Stimulated activated CD8-positive, alpha-beta memory T cell treated with anti-CD3 and anti-CD28 coated beads, Interleukin-15, amount 100 ng/mL, for 4 hours (primary cell): ENCODE measurements at places on chromosomes 7 and 10.

DNA sequence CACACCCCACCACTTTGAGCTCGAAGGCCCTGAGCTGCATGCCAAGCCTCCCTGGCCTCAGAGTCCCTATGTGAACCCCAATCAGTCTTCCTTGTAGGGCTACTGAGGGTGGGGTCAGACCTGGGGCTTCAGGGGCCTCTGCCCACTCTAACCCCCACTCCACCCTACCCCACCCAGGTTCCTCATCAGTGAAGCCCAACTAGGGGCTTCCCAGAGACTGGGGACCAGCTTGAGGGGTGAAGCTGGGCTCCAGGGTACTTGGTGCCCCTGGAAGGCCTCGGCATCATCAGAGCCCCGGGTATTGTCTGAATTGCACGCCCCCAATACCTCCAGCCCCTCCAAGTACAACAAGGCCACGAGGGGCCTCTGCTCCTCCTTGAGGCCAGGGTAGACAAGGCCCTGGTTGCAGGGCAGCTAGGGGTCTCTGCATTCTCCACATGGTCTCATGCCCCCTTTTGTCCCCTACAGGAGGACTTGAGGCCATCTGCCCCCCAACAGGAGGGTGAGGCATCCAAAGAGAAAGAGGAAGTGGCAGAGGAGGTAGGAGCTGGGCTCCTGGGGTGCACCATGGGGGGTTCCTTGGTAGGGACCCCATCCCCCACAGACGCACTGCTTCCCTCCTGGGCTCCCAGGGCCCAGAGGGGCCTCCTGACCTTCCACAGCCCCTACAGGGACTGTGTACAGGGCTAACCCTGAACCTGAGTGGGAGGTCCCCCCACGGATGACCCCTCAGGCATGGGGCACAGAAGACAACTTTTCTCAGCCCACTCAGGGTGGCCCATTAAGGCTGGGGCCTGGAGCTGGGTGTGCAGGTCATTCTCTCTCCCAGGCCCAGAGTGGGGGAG lies 4.0 kb downstream of the SNCG start:
- DNase-seq, result no peak

- DNase-seq, result no peak
Observed at GRCh38 chr10:113958631-113959382, 84.9 kb upstream of the ADRB1 start.

GRCh38 chr7:133699386-133699785 lies 427.8 kb upstream of the LRGUK start:
- no peak for DNase-seq

- no peak for DNase-seq
Observed at GRCh38 chr7:157253850-157254249, 83.0 kb upstream of the DNAJB6 start.

GRCh38 chr7:23915236-23915635 lies 205.2 kb downstream of the STK31 start:
- no peak for DNase-seq

DNA sequence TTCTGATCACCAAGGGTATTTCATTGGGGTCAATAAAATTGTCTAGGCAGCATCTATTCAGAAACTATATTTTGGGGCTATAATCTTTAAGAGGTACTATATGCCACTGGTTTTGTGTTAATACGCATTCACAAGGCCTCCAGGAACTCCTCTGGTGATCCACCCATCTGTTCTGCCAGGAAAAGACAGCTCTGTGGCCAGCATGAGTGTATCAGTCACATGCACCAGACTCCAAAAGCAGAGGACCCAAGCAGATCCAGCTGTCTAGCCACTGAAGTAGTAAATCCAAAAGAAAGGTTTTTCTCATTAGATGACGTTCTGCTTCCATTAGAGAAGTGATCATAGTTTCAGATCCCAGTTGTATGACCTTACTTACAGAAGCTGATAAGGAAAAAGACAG lies 199.6 kb upstream of the CELF2 start:
- DNase-seq, result no peak

GRCh38 chr10:77833792-77834191 lies 92.8 kb downstream of the DLG5 start:
- no peak for DNase-seq

DNA sequence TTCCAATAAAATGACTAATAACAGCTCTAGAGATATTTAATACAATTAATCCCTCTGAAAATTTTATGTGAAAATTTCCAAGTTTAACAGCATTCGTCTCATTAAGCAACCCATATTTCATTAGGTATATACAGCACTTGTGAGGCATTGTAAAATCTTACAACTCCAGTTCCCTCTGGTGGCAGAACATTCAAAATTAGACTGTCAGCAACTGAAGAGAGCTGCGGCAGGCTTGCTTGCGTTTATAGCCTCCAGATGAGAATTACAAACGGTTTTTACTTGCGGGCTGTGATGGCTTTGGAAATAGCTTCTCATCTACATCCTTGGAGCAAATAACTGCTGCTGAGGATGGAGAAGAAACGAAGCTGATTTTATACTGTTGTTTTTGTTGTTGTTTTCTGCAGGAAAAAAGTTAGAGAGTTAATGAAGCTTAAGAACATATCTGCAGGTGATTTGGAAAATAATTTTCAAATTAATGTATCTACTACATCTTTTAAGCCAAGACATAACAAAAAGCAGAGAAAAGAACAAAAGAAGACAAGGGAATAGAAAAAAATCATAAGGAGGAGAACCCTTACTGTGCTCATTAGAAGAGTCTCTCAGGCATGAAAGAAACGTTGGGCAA lies 171.3 kb downstream of the MAGI2 start:
- no peak for DNase-seq

GRCh38 chr7:36306222-36306621 lies 83.4 kb upstream of the ANLN start:
- no peak for DNase-seq

DNA sequence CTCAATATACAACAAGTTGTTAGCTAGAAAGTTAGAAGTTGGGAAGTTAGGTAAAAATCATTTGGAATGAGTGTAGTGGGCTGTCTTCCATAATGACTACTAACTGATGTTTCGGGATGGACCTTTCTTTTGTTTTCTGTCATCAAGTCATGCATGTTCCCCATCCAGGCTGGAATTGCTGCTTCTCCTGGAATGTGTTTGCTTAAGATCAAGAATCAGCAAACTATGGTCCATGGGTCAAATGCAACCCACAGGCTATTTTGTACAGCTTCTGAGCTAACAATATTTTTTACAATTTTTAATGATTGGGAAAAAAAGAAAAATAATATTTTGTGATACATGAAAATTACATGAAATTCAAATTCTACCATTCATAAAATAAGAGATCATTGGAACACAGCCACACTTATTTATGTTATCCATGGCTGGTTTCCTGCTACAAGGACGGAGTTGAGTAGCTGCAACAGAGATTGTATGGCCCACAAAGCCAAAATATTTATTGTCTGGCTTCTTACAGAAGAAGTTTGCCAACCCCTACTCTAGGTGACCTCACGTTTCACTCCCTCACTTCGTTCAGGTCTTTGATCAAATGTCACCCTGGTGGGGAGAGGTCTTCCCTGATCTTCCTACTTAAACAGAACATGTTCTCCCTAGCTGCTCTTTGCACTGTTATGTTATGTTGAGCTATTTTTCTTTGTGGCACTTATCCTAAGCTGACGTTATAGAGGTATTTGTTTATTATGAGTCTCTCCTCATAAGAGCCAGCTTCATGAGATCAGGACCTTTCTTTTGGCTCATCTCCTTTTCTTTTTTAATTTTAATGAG lies 127.1 kb downstream of the RALA start:
- no peak for DNase-seq

GRCh38 chr7:12291870-12292269 lies 80.8 kb downstream of the TMEM106B start:
- DNase-seq, result no peak

DNA sequence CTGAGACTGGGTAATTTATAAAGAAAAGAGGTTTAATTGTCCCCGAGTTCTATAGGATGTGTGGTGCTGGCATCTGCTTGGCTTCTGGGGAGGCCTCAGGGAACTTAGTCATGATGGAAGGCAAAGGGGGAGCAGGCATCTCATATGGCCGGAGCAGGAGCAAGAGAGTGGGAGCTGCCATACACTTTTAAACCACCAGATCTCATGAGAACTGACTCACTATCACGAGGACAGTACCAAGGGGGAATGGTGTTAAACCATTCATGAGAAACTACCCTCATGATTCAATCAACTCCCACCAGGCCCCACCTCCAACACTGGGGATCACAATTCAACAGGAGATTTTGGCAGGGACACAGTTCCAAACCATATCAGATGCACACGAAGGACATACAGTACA lies 199.9 kb upstream of the DPP6 start:
- no peak for DNase-seq

DNA sequence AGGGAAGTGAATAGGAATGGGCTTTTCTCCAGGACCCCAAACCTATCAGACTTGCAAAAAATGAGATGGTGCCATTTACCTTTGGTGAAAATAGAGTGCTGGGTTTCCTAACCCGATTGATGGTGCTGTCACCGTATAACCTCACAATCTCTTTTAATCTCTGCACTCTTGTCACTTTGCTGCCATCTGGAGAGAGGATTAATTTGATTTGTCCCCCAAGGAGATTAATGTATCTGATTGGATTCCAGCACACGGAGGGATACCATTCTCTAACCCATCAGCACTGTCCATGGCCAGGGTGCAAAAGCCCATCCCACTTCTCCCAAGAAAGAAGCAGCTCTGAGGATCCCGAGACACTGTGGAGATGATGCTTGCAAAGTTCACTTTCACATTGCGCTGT lies 86.3 kb upstream of the NFE2L3 start:
- no peak for DNase-seq

GRCh38 chr10:6185039-6185716 lies 17.6 kb upstream of the PFKFB3 start:
- DNase-seq, result no peak

GRCh38 chr10:93461109-93461806 lies 20.9 kb downstream of the MYOF start:
- no peak for DNase-seq

DNA sequence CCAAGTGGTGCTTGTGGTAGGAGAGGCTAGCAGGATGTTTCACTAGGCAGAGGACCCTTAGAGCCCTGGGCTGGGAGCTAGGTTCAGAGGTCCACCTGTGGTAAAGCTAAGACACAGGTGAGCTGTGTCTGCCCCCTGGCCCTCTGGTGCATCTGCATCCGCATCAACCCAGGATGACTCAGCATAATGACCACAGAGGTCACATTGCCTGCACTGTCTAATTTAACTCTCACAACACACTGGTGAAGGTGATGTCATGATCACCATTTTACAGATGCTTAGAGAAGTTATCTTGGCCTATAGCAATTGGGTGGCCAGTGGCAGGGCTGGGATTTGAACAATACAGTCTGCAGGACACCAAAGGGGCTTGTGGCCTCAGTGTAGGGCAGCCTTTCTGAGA lies 33.1 kb downstream of the HABP2 start:
- no peak for DNase-seq

- DNase-seq, result no peak
Observed at GRCh38 chr7:45447296-45447695, 126.9 kb upstream of the ADCY1 start.

GRCh38 chr7:1317646-1318045 lies 85.0 kb downstream of the UNCX start:
- DNase-seq, result no peak

GRCh38 chr7:54856856-54857255 lies 97.8 kb upstream of the SEC61G start:
- DNase-seq, result no peak

DNA sequence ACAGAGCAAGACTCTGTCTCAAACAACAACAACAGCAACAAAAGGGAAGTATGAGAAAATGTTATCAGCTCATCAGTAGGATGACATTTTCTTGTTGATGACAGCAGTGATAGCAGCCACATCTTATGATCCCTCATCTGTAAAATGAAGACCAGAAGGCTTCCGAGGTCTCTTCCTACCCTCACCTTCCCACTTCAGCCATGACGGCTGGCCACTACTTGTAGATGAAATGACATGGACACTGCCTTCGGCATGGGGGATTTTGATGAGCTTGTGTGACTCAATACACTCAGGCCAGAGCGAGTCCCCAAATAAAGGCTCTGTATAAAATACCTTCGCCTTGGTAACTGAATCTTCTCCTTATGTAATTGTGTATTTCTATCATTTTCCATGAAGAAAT lies 6.7 kb downstream of the ECHDC3 start:
- DNase-seq, result no peak

- DNase-seq, result no peak
Observed at GRCh38 chr10:78776756-78777155, 292.0 kb upstream of the ZMIZ1 start.

DNA sequence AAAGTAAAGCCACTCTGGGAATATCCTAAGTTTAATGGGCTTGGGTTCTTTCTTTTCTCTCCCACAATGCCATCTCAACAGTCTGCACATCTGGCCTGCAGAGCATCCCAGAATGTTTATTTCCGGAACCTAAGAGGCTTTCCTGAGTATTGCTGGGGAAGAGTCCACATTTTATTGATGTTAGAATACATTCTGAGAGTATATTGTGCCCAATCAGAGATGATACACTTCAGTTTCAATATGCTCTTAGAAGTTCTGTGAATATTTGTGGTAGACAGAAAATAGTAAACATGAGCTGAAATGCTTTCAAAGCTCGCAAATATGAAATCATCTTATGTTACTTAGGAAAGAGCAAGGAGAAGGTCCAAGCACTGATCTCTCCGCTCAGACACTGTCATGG lies 200.6 kb downstream of the TWIST1 start:
- DNase-seq, result no peak

DNA sequence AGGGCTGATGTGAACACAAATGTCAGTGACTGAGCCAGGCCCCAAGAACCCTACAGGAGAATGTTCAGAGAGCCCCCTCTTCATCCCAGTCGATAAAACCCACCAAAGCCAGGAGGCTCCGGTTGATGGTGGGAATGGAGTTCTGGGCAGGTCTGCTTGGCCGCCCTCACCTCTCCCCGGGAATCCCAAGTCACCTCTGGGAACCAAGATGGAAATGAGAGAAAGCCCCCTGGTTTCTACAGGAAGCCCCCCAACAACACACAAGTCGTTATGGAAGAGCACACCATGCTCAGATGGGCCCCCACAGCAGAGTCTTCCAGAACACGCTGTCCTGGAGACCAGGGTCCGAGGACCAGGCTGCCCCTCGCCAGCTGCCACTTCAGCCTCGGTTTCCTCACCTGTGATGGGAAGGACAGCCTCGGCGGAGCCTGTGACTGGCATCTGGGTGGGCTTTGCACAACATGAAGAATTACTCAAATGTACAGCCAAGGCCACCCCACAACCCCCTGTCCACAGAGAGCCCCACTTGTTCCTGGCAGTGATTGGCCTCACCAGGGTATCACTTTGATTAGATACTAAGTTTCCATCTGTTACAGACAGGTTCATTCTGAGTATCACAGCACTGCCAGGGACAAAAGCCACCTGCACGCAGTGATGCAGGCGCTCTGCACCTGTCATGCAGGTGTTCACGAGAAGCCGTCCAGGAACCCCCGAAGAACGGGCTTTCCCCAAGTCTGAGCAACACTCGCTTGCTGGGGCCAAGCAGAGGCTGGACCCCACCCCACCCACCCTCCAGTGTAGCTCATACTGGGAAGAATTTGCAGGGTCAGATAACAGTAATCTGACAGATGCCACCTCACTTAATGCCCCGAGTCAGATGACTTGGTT lies 57.6 kb downstream of the MKI67 start:
- no peak for DNase-seq

GRCh38 chr10:86851328-86852207 lies 95.1 kb downstream of the BMPR1A start:
- no peak for DNase-seq

- no peak for DNase-seq
Observed at GRCh38 chr7:145009876-145010275, 174.0 kb upstream of the TPK1 start.
